Fibroblast of the aortic adventitia (primary cell): ENCODE measurements at places on chromosomes 7 and 10. TPM values are rescaled to one million over a fixed set of nuclear protein-coding genes. Genes with fewer than 3 reads are reported as not detected.

The PCDH15 gene
- 0.08 and 0.09 TPM in 2 replicates for total RNA-seq

The PCBD1 gene
- total RNA-seq: 3.4 and 23.7 TPM in 2 replicates

The MBL2 gene
- total RNA-seq: not detected in 2 replicates

The CFAP70 gene
- total RNA-seq: 1.4 and 6.1 TPM in 2 replicates

The VIPR2 gene
- not detected in 2 replicates for total RNA-seq

The URGCP gene
- 10.1 and 24.7 TPM in 2 replicates for total RNA-seq

The THSD7A gene
- 0.49 and 2.5 TPM in 2 replicates for total RNA-seq

The PVRIG gene
- not detected in 2 replicates for total RNA-seq

The PLPP4 gene
- 7.5 TPM in 1 of 2 replicates, not detected in the other for total RNA-seq

The CASTOR2 gene
- 5.6 and 22.1 TPM in 2 replicates for total RNA-seq

The FFAR4 gene
- total RNA-seq: not detected in 2 replicates

The GSTO2 gene
- total RNA-seq: 3.4 and 8.9 TPM in 2 replicates

The NOS3 gene
- 0.36 and 4.6 TPM in 2 replicates for total RNA-seq

The CDH23 gene
- total RNA-seq: 0.25 and 0.27 TPM in 2 replicates

The FAM25A gene
- not detected in 2 replicates for total RNA-seq

The SLC16A9 gene
- 0.25 and 1.5 TPM in 2 replicates for total RNA-seq

The PNLIP gene
- total RNA-seq: not detected in 2 replicates

The CALHM2 gene
- 57.6 and 91.4 TPM in 2 replicates for total RNA-seq

The NPTX2 gene
- total RNA-seq: 0.25 and 2.5 TPM in 2 replicates

The GRID1 gene
- total RNA-seq: not detected in 2 replicates

The PON1 gene
- total RNA-seq: not detected in 2 replicates

The LRRC17 gene
- total RNA-seq: 95.6 and 131 TPM in 2 replicates

The UTF1 gene
- not detected in 2 replicates for total RNA-seq

The CYP26A1 gene
- total RNA-seq: not detected in 2 replicates

The PTEN gene
- total RNA-seq: 132 and 316 TPM in 2 replicates

The CYP26C1 gene
- total RNA-seq: 0.09 TPM in 1 of 2 replicates, not detected in the other

The RELN gene
- 7.5 and 88.7 TPM in 2 replicates for total RNA-seq
